ENCODE measurements at places on chromosomes 6 and 20.

DNA sequence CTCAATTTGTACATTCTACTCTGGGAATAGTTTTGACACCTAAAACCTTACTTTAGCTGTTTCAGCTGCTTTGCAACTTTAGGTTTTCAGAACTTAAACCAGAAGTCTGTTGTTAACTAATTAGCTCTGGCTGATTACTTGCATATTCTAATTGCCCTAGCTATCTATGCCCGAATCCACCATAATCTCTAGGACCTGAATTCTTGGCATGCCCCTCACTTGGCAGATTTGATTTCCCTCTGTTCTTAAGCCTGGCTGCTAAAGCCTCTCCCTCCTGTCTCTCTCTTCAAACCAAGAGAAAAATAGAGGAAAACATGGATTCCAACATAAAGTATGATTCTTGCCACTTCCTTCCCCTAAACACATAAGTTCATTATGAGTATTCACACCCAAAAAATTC lies 35.0 kb upstream of the LIN28B start:
- no peaks in the 10 kb centered on the region for H3K36me3 ChIP-seq
- H3K4me3 ChIP-seq = no peak overlapping the region
- H3K4me1 ChIP-seq = no peaks in the 10 kb centered on the region
- no peaks in the 10 kb centered on the region for H3K27me3 ChIP-seq
- DNase-seq = no peak

- no peaks in the 10 kb centered on the region for H3K4me1 ChIP-seq
- H3K36me3 ChIP-seq = no peaks in the 10 kb centered on the region
- H3K4me3 ChIP-seq = no peak overlapping the region
- H3K27me3 ChIP-seq = no peaks in the 10 kb centered on the region
Measured at GRCh38 chr6:142679907-142680700, 264.9 kb downstream of the HIVEP2 start.

GRCh38 chr6:127115084-127115655 lies 3.3 kb upstream of the RSPO3 start:
- H3K27me3 ChIP-seq = peaks cover 8% of the 10 kb centered on the region
- no peak overlapping the region for H3K4me3 ChIP-seq
- H3K36me3 ChIP-seq = no peaks in the 10 kb centered on the region
- H3K27ac ChIP-seq = no peak overlapping the region

- no peak overlapping the region for H3K27ac ChIP-seq
- H3K36me3 ChIP-seq = no peaks in the 10 kb centered on the region
- no peaks in the 10 kb centered on the region for H3K27me3 ChIP-seq
- H3K4me1 ChIP-seq = no peaks in the 10 kb centered on the region
- DNase-seq = no peak
Measured at GRCh38 chr6:137903933-137904821, 37.1 kb downstream of the TNFAIP3 start.

- peaks cover 2% of the 10 kb centered on the region for H3K4me1 ChIP-seq
- no peak overlapping the region for H3K27ac ChIP-seq
- no peak overlapping the region for H3K4me3 ChIP-seq
- H3K27me3 ChIP-seq = no peaks in the 10 kb centered on the region
Measured at GRCh38 chr20:16222859-16223411, 350.3 kb downstream of the KIF16B start.

DNA sequence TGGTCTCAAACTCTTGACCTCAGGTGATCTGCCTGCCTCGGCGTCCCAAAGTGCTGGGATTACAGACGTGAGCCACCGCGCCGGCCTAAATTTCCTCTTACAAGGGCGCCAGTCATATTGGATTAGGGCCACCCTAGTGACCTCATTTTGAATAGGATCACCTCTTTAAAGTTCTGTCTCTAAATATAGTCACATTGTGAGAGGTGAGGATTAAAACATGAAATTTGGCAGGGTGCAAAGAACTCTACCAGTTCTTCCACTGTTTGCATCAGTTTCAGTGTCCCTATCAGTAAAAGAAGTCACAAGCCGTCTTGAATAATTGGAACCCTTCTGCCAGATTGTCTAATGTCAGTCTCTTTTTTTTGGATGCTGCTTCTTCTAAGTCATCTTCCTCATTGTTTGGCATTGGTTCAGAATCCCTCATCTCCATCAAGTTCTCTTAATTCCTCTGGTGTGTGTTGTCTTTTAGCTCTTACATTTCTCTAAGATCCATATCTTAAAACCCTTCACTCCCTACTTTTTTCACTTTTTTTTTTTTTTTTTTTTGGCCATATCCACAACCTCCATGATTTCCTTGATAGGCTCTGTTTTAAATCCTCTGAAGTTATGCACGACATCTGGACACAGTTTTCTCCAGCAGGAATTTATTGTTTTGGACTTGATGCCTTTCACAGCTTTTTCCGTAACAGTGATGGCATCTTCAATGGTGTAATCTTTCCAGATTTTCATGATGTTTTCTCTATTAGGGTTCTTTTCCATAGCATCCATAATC lies 56.8 kb downstream of the NCOA3 start:
- H3K4me3 ChIP-seq = no peak overlapping the region
- no peaks in the 10 kb centered on the region for H3K4me1 ChIP-seq
- no peak for DNase-seq
- H3K27me3 ChIP-seq = no peaks in the 10 kb centered on the region

- H3K4me1 ChIP-seq = peaks cover 5% of the 10 kb centered on the region
- no peak for DNase-seq
- H3K36me3 ChIP-seq = no peaks in the 10 kb centered on the region
- H3K27ac ChIP-seq = no peak overlapping the region
- H3K4me3 ChIP-seq = no peak overlapping the region
Measured at GRCh38 chr6:84457276-84457675, 229.8 kb upstream of the CEP162 start.

- H3K4me3 ChIP-seq = peak overlapping the region; percentile 80
- H3K4me1 ChIP-seq = peaks cover 59% of the 10 kb centered on the region
- H3K27ac ChIP-seq = peak overlapping the region; percentile 93
- DNase-seq = no peak
- peaks cover 18% of the 10 kb centered on the region for H3K27me3 ChIP-seq
Measured at GRCh38 chr20:25199473-25200260, 4.2 kb downstream of the ENTPD6 start.

DNA sequence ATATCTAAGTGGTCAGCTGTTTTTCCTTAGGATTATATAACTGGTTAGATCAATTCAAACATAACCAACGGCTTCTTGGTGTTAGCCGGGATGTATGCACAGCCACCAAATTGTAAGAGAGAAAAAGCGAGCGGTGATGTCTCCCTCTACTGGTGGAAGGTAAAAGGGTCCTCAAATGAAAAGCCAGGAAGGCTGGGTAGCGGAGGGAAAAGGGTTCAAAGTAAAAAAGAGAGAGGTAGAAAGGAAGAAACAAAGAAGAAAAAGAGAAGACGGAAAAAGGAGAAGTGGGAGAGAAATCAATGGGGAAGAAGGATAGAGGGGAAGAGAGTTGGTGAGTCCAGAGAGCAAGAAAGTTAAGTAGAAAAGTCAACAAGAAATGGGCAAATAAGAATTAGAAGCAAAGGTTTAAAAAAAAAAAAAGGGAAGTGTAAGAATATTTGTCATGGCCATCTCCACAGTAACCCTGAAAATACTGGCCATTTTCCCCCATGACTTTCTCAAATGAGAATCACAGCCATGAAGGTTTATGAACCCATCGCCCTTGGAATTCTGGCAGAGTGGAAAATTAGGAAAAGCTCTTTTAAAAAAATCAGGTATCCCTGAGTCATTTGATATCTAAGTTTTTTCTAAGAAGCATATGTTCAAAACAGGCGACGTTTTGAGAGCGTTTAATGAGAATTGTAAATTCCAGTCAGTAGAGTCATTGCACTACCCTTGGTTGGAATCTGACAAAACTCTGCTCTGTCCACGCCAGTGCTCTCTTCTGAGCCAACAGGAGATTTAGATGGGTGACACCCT lies 155.6 kb upstream of the SNX9 start:
- peaks cover 10% of the 10 kb centered on the region for H3K36me3 ChIP-seq
- H3K27ac ChIP-seq = no peak overlapping the region
- peak; percentile 52 for DNase-seq
- H3K4me3 ChIP-seq = no peak overlapping the region

- DNase-seq = peak; percentile 28
- peaks cover 22% of the 10 kb centered on the region for H3K4me1 ChIP-seq
- H3K27ac ChIP-seq = no peak overlapping the region
- no peaks in the 10 kb centered on the region for H3K36me3 ChIP-seq
- no peak overlapping the region for H3K4me3 ChIP-seq
Measured at GRCh38 chr6:108589244-108589791, 28.6 kb downstream of the FOXO3 start.

GRCh38 chr6:24919056-24919892 lies 16.5 kb downstream of the RIPOR2 start:
- H3K4me3 ChIP-seq = peak overlapping the region; percentile 80
- peak overlapping the region; percentile 98 for H3K27ac ChIP-seq
- H3K27me3 ChIP-seq = peaks cover 17% of the 10 kb centered on the region
- DNase-seq = peak; percentile 71
- H3K4me1 ChIP-seq = peaks cover 45% of the 10 kb centered on the region
- no peaks in the 10 kb centered on the region for H3K36me3 ChIP-seq
